RWPE1 (cell line): ENCODE measurements at places on chromosomes 7 and 10.

GRCh38 chr7:154937837-154938236 lies 65.1 kb downstream of the PAXIP1 start:
- DNase-seq = no peak

DNA sequence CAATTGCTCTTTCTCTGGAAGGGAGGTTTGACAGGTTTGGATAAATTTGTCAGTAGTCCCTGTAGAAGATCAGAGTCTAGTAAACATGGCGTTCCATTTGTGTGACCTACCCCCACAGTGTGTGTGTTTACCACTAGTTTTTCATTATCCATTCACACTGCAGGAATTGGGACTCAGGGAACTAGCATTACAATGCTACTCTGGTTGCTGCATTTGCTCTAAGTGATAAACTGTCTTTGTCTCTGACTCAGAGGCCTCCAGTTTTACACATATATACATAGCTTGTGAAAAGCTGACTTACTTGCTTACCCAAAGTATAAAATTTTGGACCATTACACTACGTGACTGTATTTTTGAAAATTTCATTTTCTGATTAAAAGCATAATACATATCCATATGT lies 1604.0 kb downstream of the REEP3 start:
- no peak for DNase-seq

GRCh38 chr7:150340024-150340749 lies 1.2 kb downstream of the RARRES2 start:
- DNase-seq = no peak

GRCh38 chr10:113138937-113139585 lies 189.0 kb downstream of the TCF7L2 start:
- DNase-seq = no peak

GRCh38 chr10:48839809-48840679 lies 99.6 kb downstream of the LRRC18 start:
- no peak for DNase-seq

DNA sequence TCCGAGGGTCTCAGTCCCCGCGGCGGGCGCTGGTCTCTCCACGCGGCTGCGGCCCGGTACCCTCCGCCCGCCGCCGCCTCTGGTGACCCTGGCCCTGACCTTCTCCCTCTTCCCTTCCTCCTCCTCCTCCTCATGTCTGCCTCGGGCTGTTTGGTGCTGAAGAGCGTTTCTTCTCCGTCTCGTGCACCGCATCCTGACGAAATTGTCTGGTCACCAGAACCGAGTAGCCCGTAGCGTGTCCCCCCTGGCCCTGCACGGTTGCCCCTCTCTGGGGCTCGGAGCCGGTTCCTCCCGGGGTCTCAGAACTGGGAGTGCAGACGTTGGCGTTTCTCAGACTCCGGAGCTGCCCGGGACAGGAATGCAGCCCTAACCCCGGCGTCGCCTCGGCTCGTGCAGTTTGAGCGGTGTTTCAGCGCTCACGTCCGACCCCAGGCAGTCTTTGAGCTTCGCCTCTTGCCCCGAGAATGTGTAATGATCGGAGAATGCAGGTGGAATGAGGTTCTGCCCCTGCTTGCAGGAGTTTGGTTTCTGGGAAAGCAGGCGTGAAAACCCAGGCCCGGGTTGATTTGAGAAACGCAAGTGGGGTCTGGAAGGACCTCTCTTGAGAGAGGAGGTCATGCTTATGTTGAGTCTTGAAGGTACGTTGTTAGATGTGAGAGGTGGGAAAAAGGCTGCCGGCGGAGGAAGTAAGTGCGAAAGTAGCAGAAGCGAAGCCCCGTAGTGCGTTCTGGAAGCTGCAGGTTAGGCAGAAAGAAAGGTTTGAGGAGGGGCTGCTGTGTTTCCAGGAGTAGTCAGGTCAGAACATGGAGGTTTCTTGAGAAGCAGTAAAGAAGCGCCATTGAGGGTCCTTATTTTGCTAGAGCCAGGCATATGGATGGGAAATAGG lies 743 bp downstream of the RBM17 start:
- peak; percentile 58 for DNase-seq

- DNase-seq = no peak
These were observed 9.4 kb downstream of the CNNM2 start for GRCh38 chr10:102927311-102928010.

DNA sequence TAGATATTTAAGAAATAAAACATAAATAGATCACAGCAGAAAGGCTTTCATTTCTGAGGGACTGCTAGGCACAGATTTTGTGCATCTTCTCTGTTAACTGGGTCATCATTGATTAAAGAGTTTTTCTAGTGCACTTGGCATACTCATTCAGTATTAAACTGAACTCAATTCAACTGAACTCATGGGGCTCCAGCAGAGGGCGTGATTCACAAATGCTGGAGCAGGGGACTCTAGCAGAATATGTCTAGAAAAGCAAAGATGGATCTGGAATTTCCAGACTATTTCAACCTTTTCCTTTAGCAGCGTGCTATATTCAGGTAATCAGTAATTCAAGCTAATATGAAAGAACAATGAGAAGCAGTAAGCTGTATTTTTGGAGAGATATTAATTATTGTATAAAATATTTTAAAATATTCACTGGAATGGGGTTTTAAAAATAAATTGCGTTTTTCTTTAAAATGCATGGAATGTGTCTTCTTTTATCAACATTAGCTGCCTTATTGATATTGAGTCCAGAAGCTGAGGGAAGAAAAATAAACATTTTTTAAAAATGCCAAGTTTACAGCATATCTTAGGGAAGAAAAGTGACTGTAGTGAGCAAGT lies 296.8 kb upstream of the CACNA2D1 start:
- DNase-seq = peak; percentile 20

DNA sequence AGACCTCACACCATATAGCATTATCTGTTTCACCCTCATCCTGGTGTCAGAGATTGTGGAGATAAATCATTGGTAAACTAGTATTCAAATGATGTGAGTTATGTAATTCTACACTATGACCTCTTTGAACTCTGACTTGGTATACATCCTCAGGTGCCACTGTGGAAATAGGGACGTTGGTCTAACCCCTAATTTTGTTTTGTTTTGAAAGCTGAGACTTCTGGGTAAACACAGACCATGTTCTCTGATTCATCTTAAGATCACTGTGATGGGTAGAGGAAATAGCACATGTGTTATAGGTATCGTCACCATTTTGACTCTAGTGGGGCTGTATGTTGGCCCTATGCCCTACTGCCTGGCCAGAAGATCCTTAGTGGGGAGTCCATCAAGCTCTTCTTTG lies 241.6 kb downstream of the CCDC7 start:
- DNase-seq = no peak

- DNase-seq = no peak
These were observed 8.4 kb downstream of the PROSER2 start for GRCh38 chr10:11831520-11831951.

DNA sequence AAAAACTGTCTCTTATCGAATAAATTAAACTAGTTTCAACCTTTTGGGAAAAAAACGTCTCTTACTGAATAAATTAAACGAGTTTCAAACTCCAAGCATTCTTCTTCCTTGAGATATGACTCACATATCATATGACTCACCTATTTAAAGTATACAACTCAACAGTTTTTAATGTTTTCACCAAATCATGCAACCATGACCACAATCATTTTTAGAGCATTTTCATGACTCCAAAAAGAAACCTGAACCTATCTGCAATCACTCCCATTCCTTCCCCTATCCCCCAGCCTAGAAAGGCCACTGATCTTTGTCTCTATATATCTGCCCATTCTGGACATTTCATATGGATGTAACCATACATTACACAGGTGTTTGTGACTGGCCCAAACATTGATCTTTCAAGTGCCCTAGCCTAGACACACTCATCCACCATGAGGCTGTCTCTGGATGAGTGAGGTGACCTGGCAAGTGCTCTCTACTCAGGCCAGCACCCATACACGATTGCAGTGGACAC lies 115.3 kb downstream of the PIP4K2A start:
- peak; percentile 63 for DNase-seq

DNA sequence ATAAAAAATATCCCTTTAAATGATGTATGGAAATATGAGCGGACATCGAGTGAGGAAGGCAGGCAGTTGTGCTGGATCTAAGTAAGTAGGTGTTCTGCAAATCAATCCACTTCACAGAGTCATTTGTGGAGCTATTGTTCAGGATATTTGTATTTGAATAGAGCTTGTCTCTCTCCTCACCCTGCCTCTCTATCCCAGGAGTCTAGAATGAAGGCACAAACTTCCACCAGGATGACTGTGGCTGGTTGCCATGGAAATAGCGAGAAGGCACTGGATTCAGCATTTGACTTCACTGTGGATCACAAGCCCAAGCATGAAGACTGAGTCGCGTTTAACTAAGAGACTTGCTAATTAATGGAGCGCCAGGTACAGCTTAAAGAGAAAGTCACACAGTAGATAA lies 53.2 kb downstream of the NPY start:
- DNase-seq = no peak

DNA sequence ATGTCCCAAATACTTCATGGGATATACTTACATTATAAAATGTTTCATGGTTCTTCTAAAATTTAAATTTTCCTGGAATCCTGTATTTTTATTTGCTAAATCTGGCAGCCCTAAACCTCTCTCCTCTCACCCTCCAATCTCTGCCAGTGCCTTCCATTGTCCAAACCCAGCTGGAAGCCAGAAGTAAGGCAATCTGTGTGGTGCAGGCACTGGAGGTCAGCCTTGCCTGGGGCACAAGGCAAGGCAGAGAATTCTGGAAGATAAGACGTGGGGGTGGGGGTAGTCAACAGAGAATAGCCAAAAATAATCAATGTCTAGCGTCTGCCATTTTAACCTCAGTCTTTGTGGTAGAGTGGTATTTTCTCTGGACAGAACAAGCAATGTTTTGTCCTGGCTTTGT lies 381.7 kb downstream of the GPAM start:
- no peak for DNase-seq

GRCh38 chr10:100347568-100348195 lies 649 bp downstream of the SCD start:
- no peak for DNase-seq

- DNase-seq = no peak
These were observed 75.1 kb downstream of the EMX2 start for GRCh38 chr10:117617659-117618058.

- no peak for DNase-seq
These were observed 183.4 kb upstream of the KAT6B start for GRCh38 chr10:74642901-74643595.

GRCh38 chr7:28107960-28108359 lies 72.6 kb downstream of the JAZF1 start:
- peak; percentile 38 for DNase-seq

DNA sequence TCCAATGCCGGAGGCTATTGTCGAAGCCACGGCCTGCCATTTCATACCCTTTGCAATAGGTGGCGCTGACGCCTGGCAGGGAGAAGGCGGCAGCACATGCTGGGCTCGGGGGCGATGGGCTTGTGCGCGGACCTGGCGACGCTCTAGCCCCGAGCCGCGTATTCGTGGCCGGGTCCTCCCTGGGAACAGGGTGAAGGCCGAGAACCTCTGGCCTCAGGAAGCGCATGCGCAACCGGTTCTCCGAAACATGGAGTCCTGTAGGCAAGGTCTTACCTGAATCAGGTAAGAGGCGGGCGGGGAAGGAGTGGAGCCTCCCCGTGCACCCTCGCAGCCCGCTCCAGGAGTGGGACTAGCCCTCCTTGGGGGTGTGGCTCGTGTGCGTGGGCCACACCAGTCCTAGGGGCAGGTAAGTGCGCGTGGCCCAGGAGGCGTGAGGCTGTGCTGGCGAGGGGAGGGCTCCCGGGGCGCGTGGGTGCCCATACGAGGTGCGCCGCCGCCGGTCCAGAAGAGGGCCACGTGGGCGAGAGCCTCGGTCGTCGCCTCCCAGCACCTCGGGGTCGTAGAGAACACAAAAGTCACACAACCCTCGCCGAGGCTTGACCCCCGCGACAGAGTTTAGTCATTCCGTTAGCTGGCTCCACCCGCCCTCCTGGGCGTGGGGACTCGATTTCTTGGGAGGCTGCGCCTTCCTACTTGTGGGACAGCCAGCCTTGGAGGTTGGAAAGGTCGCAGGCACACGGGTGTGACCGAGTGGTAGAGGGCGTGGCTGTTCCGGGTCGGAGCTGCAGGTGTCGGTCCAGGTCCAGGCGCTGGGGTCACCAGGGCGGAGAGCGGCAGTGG lies 5.6 kb upstream of the MEST start:
- DNase-seq = peak; percentile 64

GRCh38 chr10:76248649-76249200 lies 817.3 kb downstream of the LRMDA start:
- DNase-seq = no peak

GRCh38 chr7:114414156-114415063 lies at the start of gene FOXP2:
FOXP2 (plus strand) TSS chr7:114414815; CDS start chr7:114426512, 11,697 bp downstream.
- DNase-seq = no peak

DNA sequence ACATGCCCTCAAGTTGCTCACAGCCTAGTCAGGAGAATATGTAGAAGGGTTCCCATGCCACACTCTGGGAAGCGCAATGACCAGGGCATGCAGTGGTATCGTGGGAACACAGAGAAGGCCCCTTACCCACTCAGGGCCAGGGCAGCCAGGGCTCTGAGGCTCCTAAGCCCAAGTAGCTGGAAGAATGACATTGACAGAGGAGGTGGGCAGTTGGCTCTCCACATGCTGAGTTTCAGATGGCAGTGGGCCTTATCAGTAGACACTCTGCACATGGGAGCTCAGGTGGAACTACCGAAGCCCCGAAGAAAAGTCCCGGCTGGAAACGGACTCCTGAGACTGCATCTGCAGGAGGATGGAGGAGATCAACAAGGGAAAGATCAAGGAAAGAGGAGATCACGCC lies 15.7 kb upstream of the SVOPL start:
- DNase-seq = no peak

GRCh38 chr10:9228771-9229170 lies 1174.3 kb downstream of the GATA3 start:
- DNase-seq = peak; percentile 50

- no peak for DNase-seq
These were observed 49.6 kb upstream of the GPR158 start for GRCh38 chr10:25125201-25125611.

- DNase-seq = no peak
These were observed 107.8 kb downstream of the SRI start for GRCh38 chr7:88111954-88112471.

DNA sequence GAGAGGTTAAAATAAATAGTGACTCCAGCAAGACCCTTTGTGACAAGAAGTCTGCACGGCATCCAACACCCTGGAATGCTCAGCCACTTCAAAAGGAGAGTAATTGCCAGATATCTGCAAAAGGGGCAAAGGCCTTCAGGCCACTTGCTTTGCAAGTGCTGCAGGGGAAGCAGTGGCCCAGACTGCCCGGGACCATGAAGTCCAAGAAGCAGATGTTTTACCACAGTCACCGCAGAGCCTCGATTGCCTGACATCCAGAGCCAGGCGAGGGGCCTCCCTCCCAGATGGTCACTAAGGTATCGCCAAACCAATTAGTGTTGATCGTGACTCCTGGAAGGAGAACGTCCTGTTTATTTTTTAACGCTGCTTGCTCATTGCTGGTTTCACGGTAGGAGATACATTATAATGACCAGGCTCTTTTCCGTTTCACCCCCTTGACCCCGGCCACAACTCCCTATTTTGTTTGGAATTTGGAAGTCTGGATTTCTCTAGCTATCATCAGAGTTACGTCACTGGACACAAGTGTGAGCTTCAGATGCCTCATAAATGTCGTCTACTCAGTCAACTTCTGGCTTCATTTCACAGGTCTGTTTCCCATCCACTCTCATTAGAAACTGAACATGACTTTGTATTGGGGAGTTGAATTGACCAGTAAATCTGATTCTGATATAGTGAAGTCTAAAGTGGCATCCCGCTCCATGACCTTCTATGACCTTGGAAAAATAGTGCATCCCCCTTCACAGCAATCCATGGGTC lies 276.2 kb downstream of the WDR11 start:
- DNase-seq = no peak
